H54 (cell line): ENCODE measurements at places on chromosomes 7 and 10.
A peak's percentile ranks its signal among the peaks of the same experiment; 100 is the strongest.

GRCh38 chr10:49690698-49691356, 11.4 kb downstream of the C10orf53 start:
- no peak for DNase-seq

DNA sequence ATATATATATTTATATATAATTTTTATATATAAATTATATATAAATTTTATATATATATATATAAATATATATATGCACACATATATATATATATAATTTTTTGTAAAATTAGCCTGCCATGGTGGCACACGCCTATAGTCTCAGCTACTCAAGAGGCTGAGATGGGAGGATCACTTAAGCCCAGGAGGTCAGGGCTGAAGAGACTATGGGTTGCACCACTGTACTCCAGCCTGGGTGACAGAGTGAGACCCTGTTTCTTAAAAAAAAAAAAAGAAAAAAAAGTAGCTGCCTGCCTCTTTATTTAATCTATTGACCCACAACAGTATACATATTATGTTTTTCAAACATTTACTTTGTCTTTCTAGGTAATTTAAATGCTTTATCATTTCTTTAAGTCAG, 19.2 kb downstream of the BCAP29 start:
- DNase-seq: no peak

DNA sequence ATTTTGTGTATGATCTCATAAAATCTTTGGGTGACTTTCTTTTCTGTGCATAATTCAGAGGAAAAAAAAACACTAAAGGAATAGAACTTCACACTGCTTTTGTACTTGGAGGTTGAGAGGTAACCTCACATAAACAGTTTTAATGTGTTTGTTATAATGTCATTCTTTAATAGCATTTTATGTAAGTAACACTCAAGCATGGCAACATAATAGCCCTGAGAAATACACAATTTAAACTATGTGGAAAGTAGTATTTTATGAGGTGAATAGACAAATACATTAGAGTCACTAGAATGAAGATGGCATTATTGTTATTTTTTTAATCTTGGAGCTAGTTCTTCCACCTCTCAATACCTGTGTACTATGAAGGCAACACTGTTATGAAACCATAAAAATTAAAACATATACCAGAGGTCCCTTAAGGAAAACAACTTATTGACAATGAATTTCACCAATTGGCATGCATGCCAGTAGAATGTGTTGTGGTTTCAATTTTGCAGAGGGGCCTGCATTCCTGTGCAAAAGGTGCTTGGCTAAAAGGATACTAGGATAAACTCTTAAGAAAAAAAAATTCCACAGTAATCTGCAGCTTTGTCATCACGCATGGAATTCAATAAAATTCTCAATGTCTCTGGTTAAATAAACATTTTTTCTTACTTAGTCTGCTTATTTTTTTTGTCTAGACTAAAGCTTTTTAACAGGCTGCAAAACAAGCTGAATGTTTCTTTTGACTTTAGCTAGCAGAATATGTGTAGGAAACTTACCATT, 102.5 kb downstream of the CD36 start:
- DNase-seq: no peak

DNA sequence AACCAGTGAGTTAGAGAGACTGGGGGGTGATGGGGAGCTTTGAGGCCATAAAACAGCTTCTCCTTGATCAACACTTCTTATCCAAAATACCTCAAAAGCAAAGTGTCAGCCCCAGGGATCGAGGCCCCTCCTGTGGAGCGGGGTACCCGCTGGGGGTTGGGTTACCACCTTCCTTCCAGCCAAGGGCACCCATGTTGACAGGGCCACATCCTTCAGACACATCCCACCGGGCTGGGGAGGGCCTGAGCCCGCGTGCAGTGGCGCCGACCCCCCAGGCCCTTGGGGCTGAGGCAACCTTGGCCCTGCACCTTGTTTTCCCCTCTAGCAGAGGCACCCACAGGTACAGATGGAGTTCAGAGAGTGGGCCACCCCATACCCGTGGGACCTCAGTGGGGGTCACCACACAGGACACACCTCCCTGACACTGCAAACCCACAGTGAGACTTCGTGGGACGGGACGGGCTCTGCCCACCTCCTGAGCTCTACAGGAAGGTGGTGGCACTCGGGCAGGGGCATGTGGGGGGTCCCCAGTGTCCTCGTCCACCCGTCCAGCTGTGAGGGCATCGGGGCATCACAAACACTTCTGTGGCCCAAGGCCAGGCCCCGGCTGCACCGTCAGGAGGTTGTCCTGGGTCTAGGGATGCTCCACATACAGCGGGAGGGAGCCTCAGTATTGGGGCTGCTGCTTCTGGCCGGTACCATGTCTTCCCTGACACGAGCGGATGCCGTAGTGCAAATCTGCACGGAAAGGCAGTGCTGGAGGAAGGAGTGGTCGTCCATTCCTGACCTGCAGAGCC, 10.7 kb downstream of the DPYSL4 start:
- DNase-seq: no peak

- DNase-seq: peak; percentile 69
Observed at GRCh38 chr10:35336084-35336831, at the start of gene CCNY. TSS of gene CCNY (plus strand) at chr10:35336509. CDS start at chr10:35337054, 545 bp downstream.

- no peak for DNase-seq
Observed at GRCh38 chr10:87578160-87578841, 73.6 kb downstream of the MINPP1 start.

GRCh38 chr10:22315455-22316285, 518 bp upstream of the COMMD3 start:
- DNase-seq: no peak

DNA sequence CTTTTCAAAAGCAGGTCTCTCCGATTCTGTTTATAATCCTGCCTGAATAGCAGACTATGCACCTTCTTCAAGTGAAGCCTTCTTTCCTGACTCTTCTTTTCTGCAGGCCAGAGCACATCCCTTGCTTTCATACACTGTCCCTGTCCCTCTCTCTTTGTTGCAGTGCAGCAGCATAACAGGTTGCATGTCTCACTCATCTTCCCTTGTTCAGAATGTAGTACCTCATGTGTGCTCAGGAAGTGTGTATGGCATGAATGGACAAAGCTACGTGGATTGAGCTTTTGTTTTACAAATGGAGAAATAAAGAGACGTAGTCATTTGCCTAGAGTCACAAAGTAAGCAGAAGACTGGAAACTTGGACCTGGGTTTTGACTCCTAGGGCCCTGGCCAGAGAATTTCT, 68.0 kb downstream of the PTPRZ1 start:
- no peak for DNase-seq

- no peak for DNase-seq
Observed at GRCh38 chr10:108913300-108913699, 1010.0 kb downstream of the XPNPEP1 start.

- DNase-seq: peak; percentile 76
Observed at GRCh38 chr10:1109795-1110673, 53.8 kb downstream of the WDR37 start.

DNA sequence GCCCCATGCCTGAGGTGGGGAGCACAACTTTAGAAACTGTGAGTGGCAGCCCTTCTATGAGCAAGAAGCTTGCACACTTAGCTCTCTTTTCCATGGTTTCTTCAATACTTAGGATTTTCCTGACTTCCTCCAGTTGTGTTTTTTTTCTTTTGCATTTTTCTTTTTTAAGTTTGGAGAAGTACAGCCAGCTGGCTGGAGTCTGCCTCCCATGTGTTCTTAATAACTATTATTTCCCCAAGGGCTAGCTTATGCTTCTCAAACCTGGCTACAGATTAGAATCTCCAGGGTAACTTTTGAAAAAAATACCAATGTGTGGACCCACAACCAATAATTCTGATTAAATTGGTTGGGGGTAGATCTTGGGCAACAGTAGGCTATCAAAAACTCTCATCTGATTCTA, 37.4 kb upstream of the MEOX2 start:
- no peak for DNase-seq

GRCh38 chr10:15585303-15585715, 134.4 kb downstream of the ITGA8 start:
- peak; percentile 55 for DNase-seq

- DNase-seq: no peak
Observed at GRCh38 chr7:93178213-93178612, 30.0 kb upstream of the SAMD9L start.

GRCh38 chr10:14605231-14605925, 169.3 kb downstream of the FAM107B start:
- DNase-seq: peak; percentile 15

GRCh38 chr10:114963908-114964307, 25.9 kb downstream of the TRUB1 start:
- no peak for DNase-seq

DNA sequence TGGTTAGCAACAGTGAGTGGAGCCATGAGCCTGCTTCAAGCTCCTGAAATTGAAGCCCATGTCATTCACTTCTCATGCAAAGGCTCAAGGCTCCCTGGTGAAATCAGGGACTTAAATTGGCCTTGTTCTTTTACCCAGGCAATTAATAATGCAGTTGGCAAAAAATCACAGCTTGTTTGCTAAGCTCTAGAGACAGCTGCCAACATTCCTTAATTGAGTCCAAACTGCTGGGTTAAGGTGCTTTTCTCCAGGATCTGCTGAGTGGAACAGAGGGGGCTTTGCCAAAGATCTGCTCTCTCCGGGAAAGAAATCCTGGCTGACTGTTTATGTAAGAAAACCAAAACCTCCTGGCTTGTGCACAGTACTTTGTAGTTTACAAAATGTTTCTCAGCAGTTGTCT, 257.6 kb upstream of the GHITM start:
- DNase-seq: no peak

- no peak for DNase-seq
Observed at GRCh38 chr7:64320547-64321513, 7.1 kb downstream of the ZNF736 start.

- DNase-seq: no peak
Observed at GRCh38 chr10:107031931-107032699, 132.4 kb downstream of the SORCS1 start.

- no peak for DNase-seq
Observed at GRCh38 chr7:67571026-67571545, 574.5 kb downstream of the TYW1 start.

DNA sequence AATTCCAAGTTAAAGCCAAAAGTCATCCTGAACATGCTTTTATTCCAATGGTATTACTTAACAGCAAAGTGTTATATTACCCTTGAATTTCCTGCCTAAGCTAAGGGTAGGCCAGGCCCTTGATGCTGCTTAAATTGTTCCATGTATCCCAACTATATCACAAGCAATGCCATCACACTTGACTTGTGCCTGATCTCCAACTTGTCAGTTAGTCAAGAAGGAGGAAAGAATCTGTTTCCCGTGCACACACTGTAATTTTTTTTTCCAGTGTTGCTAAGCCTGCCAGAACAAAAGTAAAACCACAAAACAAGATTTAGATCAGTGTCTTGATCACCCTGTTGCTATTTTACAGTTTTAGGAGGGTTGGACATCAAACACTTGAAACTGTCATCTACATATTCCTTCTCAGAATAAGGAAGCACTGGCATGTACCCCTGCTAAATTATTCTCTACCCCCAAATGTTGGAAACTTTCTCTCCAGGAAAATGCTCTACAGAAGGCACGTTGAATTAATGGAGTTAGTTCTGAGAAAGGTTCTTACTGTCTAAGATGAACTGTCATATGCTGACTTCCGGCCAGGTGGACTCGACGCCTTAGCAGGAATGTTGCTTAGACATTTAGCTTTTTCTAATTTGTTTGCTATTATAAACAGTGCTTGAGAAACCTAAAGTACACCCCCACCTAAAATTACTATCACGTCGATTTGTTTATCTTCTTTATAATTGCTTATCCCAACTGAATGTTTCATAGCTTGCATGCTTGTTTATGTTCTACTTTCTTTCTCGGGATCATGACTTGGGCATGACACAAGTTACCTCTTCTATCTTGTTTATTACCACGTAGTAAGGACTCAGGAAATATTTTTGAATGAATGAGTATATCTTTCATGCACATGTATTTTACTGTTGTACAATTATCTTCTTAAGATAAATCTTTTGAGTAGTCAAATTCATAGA, 105.5 kb upstream of the ZNF438 start:
- DNase-seq: no peak

GRCh38 chr10:86229811-86230556, 136.6 kb downstream of the GRID1 start:
- no peak for DNase-seq

GRCh38 chr7:154744861-154745258, 258.1 kb downstream of the PAXIP1 start:
- DNase-seq: no peak

GRCh38 chr10:131983780-131984179, 2.1 kb upstream of the BNIP3 start:
- peak; percentile 85 for DNase-seq

GRCh38 chr7:29413626-29414136, 150.0 kb upstream of the PRR15 start:
- DNase-seq: no peak

- no peak for DNase-seq
Observed at GRCh38 chr7:142188154-142188553, 69.7 kb downstream of the PRSS58 start.

- peak; percentile 14 for DNase-seq
Observed at GRCh38 chr7:82105463-82105862, 335.6 kb upstream of the HGF start.

- no peak for DNase-seq
Observed at GRCh38 chr7:103117465-103117864, 31.4 kb downstream of the NAPEPLD start.

GRCh38 chr7:156829669-156830336, 63.2 kb downstream of the LMBR1 start:
- DNase-seq: no peak

- DNase-seq: no peak
Observed at GRCh38 chr10:79050896-79051555, 17.7 kb upstream of the ZMIZ1 start.

DNA sequence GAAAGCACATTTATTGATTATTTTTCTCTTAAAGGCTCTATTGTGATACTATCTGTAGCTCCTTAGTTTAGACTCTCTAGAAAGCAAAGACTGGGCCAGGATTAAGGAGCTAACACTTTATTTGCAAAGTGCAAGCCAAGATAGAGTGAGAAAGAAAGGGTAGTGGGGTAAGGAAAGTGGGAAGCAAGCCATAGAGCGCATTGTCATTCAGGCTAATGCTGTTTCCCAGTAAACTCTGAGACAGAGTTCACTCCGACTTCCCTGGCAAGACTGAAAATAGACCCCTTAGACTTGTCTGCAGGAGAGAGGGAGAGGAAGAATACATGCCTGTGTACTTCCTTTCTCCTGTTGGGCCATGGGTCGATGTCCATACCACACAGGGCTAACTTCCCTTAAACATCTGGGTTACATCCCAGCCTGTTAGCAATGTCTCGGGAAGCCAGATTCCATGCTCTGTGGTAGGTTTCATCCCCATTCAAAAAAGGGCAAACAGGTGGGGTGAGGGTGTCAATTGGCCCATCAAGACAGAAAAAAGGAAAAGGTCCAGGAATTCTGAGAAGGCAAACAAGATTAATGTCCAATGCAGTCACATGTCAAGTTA, 875.8 kb upstream of the CELF2 start:
- DNase-seq: no peak

- DNase-seq: no peak
Observed at GRCh38 chr10:47374611-47375536, 9.2 kb downstream of the ZNF488 start.

DNA sequence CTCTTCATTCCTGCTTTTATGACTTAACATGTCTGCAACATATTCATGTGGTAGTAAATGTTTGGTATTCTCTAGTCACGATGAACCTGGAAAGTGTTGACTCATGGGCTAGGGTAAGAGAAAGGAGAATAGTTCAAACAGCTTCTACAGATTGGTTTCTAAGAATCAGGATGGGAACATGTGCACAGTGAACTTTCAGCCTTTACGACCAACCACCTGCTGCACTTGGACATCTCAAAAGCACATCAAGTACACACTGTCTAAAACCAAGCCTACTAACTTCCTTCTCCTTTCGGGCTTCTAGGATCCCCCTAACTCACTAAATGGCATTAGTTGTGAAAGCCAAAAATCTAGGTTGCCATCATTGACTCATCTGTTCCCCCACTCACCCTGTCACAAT, 85.5 kb downstream of the CUL2 start:
- no peak for DNase-seq
